Stimulated activated CD4-positive, alpha-beta T cell treated with anti-CD3 and anti-CD28 coated beads, TNF-alpha, amount 100 ng/mL, for 1 hour (primary cell): ENCODE measurements at places on chromosomes 3 and 15.

- no peak for DNase-seq
Measured at GRCh38 chr3:21613372-21614070, 137.5 kb downstream of the ZNF385D start.

GRCh38 chr3:4940985-4941384, 38.3 kb upstream of the BHLHE40 start:
- DNase-seq = no peak

DNA sequence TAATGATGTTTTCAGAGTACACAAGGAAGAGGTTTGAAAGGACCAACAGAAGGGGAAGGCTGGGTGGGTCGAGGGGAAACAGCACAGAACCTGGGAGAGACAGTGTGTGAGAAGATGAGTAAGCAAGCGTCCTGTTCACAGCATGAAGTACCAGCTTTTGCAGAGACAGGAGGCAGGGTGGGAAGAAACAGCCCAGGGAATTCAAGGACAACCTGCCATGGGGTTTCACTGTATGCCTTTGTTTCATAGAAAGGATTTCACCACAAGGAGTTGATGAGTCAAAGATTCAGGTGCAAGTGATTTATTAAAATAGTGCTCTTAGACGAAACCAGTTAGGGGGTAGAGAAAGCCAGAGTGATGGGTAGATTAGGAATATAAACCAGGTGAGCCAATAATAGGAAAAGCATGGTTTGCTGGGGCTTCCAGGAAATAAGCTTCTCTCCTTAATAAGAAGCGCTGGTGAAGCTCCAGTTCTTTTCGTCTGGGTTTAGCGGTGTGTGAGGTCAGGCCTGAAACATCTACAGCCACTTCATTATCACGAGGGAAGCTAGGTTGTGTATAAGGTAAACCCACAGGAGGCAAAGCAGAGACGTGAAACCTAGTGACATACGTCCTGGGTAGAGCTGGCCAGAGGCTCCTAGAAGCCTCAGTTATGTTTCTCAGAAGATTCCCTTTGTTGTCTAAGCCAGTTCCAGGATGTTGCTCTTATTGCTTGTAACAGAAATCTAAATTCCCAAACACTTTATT, 3.9 kb downstream of the HHLA2 start:
- DNase-seq = no peak

DNA sequence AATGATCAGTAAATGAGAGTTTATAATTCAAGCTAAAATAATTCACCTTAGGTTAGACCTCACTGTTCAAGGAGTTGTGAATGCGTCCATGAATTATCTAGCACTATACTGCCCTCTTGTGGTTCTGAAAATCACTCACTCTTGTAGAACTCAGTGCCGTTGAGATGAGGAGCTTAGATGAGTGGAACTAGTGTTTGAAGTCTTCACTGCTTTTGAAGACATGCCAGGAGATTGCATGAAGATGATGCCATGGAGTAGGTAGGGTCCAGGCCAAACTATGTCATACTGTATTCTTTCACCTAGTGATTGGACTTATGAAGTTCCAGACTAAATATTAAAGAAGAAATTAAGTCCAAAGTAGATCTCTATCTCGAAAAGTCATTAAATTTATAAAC, 28.8 kb downstream of the LYSMD4 start:
- DNase-seq = no peak

- DNase-seq = no peak
Measured at GRCh38 chr3:169430707-169431404, 232.7 kb downstream of the MECOM start.

- no peak for DNase-seq
Measured at GRCh38 chr15:51864408-51865056, 35.1 kb downstream of the TMOD3 start.

DNA sequence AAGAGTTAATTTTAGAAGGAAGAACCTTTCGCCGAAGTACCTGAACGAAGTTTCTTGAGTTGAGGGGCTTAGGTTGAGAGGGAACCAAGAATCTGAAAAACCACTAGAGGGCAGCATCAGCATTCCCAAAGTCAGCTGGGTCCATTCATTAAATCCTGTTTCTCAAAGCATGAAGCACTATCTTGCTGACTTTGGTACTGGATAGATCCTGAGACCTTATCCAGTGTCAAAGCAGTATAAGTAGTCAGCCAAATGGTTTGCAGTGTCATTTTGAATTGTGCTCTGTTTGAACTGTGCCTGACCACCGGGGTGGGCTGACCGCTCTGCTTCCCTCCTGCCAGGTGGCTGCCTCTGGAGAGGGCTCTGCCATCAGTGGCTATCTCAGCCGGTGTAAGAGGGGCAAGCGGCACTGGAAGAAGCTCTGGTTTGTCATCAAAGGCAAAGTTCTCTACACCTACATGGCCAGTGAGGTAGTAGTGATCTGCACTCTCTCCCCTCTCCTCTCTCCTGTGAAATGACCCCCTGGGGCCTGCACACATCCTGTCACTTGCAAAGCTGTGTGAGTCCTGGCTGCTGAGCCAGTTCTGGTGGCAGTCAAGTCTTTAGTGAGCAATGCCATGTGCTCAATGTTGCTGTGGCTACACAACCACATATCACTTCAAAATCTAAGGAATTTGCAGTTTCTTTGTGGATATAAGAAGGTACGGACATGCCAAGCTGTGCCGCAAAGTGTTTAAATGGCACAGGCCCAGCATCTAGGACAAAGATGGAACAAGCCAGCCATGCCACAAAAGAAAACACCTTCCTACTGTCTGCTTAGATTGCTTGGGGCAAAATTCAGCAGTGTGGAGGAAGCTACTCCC, 21.4 kb upstream of the NR2C2 start:
- no peak for DNase-seq

GRCh38 chr15:89085289-89085926, 2.8 kb upstream of the ABHD2 start:
- no peak for DNase-seq
